ENCODE measurements at places on chromosomes 3 and 15.

- DNase-seq, result no peak
Measured at GRCh38 chr15:88615303-88616107, 5.6 kb upstream of the AEN start.

DNA sequence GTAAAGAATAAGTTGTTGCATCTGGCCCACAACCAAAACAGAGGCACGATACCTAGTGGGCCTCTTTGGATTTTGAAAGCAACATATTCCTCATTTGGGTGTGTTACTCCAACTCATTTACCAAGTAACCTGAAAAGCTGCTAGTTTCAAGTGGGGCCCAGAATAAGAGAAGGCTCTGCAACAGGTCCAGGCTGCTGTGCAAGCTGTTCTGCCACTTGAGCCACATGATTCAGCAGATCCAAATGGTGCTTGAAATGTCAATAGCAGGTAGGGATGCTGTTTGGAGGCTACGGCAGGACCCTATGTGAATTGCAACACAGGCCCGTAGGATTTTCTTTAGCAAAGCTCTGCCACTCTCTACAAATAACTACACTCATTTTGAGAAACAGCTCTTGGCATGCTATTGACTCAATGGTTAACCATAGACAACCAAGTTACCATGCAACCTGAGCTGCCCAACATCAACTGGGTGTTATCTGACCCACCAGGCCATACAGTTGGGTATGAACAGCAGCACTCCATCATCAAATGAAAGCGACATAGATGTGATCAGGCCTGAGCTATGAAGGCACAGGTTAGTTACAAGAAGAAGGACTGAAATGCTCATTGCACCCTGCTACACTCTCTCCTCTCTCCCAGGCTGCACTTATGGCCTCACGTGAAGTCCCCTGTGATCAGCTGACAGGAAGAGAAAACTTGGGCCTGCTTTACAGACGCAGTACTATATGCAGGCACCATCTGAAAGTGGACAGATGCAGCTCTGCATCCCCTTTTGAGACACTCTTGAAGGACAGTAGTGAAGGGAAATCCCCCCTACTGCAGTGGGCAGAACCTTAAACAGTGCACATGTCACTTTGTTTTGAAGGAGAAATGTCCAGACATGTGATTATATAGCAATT, 9.5 kb upstream of the MCF2L2 start:
- peak; percentile 66 for DNase-seq

GRCh38 chr3:53711387-53711786, 134.8 kb downstream of the CHDH start:
- DNase-seq, result no peak

DNA sequence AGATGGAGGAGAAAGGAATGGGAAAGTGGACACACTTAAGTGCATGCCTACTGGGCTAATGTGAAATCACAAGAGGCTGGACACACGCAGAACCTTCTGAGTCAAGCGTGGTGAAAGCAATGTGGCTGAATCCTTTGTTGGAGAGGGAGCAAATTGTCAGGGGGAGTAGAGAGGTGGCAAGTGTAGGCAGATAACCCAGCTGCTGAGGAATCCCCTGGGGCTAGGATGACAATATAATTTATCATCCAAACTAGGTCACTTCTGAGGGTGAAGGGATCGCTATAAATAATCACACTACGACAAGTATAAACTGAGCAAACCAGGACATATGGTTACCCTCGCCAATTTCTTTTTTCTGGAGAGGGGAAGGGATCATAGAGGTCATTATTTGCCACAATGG, 28.7 kb downstream of the TAMM41 start:
- no peak for DNase-seq

GRCh38 chr3:69752241-69752640, 13.0 kb downstream of the MITF start:
- DNase-seq, result no peak

- DNase-seq, result no peak
Measured at GRCh38 chr3:171183042-171183441, 156.5 kb upstream of the SLC2A2 start.

GRCh38 chr3:29609328-29609811, 328.5 kb downstream of the RBMS3 start:
- DNase-seq, result no peak

DNA sequence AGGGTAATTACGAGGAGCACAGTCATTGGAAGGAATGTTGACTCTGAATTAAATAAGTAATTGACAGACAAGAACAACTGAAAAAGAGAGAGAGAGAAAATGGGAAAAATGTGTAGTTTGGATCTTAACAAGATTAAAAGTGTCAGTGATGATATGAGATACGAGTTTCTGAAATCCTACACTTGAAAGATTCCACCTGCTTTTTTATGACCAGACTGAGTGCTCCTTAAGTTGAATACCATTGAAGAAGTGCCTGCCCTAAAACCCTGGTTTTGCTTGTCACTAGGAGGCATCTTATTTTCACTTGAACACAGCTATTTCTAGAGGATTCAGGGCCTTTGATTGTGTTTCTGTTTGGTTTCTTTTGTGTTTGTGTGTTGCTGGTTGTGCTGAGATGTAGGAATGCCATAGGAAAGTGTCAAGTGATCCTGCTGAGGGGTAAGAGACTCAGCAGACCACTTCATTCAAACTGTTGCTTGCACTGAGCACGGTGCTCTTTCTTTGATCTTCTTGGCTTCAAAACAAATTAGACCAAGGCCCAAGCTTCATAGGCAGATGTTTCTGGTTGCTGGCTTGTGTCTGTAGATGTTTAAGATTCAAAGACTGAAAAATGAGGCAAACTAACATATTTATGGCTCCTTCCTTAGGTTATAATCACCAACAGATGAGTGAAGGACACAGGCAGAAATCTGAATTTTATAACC, 17.2 kb upstream of the ABHD10 start:
- no peak for DNase-seq

GRCh38 chr3:45800611-45801010, 4.3 kb upstream of the SLC6A20 start:
- no peak for DNase-seq

- DNase-seq, result no peak
Measured at GRCh38 chr3:20527368-20527767, 341.4 kb upstream of the SGO1 start.

- DNase-seq, result peak; percentile 41
Measured at GRCh38 chr3:69088063-69088462, 3.3 kb downstream of the ARL6IP5 start.
